Glomerular endothelial cell (primary cell): ENCODE measurements at places on chromosomes 1 and 21. TPM values are rescaled to one million over a fixed set of nuclear protein-coding genes. Genes with fewer than 3 reads are reported as not detected.

DNA sequence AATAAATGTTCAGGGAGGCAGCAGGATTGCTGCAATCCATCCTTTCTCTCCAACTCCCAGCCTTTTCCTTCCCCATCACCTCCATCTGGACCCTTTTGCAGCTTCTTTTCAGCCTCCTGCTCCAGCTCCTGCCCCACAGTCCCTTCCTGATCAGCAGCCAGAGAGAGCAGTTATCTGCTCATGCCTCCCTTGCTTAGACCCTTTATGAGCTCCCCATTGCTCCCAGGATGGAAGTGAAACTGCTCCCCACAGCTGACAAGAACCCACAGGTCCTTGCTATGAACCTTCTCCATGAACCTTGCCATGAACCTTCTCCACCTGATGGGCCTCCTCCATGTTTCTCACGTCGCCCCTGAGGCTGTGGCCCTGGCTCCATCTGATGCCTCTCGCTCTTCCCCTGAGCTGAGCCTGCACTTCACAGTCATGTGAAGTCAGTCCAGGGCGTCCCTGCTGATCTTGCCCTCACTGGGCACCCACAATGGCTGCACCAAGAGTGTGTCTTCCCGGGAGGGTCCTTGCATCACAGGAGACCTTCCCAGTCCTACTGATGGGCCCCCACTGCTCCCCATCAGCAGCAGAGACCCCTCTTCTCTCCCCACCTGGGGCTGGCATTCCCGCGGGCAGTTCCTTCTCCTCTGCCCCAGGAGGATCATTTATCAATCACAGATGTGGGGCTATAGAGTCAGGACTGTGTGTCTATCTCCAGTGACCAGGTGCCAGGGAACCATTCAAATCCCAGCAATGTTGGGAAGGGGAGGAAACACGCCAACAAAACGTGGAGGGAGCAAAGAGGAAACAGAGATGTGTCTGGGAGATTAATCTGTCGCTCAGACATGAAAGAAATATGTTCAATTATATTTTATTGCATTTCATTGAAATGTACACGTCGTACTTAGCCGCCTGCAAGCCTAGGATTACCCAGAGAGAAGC, 73.1 kb downstream of the MATN1 start:
- DNase-seq: no peak

- DNase-seq: no peak
Measured at GRCh38 chr21:15651172-15651571, 78.6 kb upstream of the USP25 start.

DNA sequence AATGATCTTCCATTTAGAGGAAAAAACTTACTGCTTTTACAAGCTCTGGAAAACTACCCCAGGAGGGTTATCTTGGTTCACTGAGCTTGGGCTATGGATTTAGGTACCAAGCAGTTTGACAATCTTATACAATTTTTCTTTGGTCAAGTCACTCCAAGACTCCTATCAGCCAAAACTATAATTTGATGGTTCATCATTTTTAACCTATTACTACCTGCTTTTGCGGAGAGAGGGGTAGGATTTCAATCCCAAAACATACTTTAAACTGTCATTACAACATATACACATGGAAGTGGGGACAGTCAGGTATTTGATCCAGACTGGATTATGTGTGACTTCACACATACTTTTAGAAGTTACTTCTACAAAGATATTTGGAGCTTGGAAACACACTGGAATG, 71.8 kb downstream of the RUNX1 start:
- no peak for DNase-seq

- DNase-seq: no peak
Measured at GRCh38 chr1:55684131-55684650, 469.0 kb upstream of the USP24 start.

DNA sequence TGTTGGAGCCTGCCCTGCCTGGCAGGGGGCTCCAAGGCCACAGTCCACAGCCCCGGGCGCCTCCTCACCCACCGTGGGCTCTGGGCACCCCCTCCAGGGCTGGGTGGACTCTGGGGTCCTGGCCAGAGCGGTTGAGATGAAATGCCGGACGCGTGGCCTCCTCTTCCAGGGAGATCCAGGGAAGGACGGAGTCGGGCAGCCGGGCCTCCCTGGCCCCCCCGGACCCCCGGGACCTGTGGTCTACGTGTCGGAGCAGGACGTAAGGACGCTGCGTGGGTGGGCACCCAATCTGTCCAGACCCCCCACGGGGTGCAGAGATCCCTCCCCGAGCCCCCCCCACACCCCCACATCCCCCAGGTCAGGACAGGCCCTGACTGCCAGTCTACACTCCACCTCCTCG, 51.2 kb downstream of the SLC19A1 start:
- DNase-seq: no peak

GRCh38 chr21:27429710-27430341, 462.9 kb upstream of the ADAMTS5 start:
- DNase-seq: no peak

- no peak for DNase-seq
Measured at GRCh38 chr1:230544758-230545157, 97.5 kb upstream of the COG2 start.

- no peak for DNase-seq
Measured at GRCh38 chr1:39131940-39132339, 72.6 kb upstream of the MACF1 start.

GRCh38 chr1:172882385-172882784, 168.4 kb downstream of the TNFSF18 start:
- DNase-seq: no peak

DNA sequence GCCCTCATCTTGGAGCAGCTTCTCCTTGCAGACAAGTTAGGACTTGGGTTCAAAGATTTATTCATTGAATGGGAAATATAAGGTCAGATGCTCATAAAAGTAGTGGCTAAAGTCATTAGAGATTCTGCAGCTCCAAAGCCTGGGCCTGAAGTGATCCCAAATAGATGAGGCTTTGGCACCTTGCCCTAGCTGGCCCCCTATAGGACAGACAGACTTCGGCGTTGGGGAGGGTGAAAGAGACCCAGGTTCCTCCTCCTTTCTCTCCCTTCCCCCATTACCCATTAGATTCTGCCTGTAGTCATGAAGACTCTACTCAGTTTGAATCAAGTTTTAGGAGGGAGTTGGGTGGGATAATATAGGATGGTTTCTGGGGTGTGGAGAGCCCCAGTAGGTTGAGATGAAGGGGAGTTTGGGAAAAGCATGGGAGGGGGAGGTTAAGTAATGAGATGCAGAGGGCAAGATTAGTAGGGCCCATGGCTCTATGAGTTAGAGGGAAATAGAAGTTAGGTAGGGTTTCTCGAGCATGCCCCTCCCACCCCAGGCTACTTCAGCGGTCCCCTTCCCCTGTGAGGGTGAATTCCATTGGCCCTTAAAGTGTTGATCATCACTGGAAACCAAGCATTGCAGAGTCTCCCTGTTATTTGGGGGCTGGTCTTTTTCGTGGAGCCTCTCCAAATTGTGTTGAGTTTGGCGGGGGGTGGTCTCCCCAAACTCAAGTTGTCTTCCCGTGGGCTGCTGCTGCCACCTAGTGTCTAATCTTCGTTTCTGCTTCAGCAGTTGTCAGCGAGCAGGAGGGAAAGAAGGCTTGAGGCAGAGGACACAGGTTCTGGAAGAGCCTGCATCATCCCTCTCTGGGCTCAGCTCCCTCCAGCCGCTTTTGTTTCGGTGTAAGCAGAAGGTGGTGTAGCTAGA, 2.1 kb upstream of the AHDC1 start:
- DNase-seq: no peak

DNA sequence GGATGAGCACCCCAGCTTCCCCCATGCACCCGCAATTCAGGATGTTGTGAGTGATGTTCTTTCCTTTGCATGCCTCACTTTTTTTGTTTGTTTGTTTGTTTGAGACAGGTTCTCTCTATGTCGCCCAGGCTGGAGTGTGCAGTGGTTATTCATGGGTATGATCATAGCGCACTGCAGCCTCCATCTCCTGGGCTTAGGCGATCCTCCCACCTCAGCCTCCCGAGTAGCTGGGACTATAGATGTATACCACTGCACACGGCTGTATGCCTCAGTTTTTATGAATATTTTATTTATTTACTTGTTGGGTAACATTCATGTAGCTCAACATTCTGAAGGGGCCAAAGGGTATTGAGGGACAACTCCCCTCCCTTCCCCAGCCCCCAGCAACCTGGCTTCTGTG, 54.8 kb downstream of the H3-3A start:
- DNase-seq: no peak

- no peak for DNase-seq
Measured at GRCh38 chr1:188668083-188668482, 1809.6 kb downstream of the BRINP3 start.

DNA sequence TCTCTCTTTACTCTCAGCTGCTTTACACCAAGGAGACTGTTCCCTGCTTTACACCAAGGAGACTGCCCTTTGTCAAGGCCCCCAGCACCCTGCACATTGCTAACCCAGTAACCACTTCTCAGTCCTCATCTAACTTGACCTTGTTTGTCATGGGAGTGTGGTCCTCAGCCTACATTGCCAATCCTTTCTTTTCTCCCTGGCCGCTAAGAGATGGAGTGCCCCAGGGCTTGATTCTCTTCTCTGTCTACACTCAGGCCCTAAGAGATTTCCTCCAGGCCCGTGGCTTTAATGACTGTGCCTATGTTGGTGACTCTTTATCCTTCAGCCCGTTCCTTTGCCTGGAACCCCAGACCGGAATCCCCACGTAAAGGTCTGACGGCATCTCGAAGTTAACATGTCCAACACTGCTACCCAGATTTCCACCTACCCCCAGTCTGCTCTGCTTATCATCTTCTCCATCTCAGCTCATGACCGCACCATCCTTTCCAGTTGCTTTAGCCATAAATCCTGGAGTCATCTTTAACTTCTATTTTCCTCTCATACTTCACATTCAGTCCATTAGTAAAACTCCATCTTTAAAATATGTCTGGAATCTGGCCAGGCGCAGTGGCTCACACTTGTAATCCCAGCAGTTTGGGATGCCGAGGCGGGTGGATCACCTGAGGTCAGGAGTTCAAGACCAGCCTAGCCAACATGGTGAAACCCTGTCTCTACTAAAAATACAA, 9.5 kb upstream of the SEMA4A start:
- no peak for DNase-seq

- no peak for DNase-seq
Measured at GRCh38 chr1:237267743-237268142, 225.8 kb downstream of the RYR2 start.

GRCh38 chr1:208242146-208242545, 2.0 kb downstream of the PLXNA2 start:
- no peak for DNase-seq

- no peak for DNase-seq
Measured at GRCh38 chr21:46084709-46085108, 13.2 kb upstream of the COL6A2 start.

DNA sequence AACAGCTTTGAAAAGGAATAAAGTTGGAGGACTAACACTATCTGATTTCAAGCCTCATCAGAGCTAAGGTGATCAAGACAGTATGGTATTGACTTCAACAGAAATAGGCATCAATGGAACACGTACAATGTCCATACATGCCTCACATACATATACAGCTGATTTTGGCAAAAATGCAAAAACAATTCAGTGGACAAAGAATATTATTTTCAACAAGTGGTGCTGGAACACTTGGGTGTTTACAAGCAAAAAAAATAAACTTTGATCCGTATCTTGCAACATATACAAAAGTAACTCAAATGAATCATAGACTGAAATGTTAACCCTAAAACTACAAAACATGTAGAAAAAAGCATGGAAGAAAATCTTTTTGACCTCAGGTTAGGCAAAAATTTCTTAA, 141.9 kb upstream of the ZC3H11B start:
- DNase-seq: no peak

The LRRC3 gene
- 9.8 and 10.4 TPM in 2 replicates for total RNA-seq

The OR2L8 gene
- total RNA-seq: not detected in 2 replicates

The OR2AK2 gene
- total RNA-seq: not detected in 2 replicates

The LRRC8C gene
- total RNA-seq: 31.3 and 36.6 TPM in 2 replicates

The DLGAP3 gene
- total RNA-seq: 0.23 TPM in 1 of 2 replicates, not detected in the other

The RHEX gene
- not detected in 2 replicates for total RNA-seq

The C1orf87 gene
- total RNA-seq: not detected in 2 replicates

The CFHR3 gene
- total RNA-seq: not detected in 2 replicates

The TCP10L gene
- total RNA-seq: 0.06 TPM in 1 of 2 replicates, not detected in the other

The KCNA3 gene
- total RNA-seq: not detected in 2 replicates
